ENCODE measurements at places on chromosomes 2 and 18.
A peak's percentile ranks its signal among the peaks of the same experiment; 100 is the strongest.

DNA sequence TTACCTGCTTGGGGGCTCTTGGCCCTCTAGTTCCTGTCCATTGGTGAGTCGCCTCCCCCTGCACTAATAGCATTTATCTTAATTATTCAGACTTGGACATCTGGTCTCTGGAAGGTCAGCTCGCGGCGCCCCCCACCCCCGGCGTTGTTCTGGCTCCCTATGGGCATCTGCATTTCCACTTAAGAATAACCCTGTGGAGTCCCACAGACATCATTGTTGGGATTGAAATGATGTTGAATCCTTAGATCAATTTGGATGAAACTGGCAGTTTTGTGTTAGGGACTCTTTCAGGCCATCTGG lies 313.8 kb upstream of the HS6ST1 start:
- no peak for DNase-seq

DNA sequence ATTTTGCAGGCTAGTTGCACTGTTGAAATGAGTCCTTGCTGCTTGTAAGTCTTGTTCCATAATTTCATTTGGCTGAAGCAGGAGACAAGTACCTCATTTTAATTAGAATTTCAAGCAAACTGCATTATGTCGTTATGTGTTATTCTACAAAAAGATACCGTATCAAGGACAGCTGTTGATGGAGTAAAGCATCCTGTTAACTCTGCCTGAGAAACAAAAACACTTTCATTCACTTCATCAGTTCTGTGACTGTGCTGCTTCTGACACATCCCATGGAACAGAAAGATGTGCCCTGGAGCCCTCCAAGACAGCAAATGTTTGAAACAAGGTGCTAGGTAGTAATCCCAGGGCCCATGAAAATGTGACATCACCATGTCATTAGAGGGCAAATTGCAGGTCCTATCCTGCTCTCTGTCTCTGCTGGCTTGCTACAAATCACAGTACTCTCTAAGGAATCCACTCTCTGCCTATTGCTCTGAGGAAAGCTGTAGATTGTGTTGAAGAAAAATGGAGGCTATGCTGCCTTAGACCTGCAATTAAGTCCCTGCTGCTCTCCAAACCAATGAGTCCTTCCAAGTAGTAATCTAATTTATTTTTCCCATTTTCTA lies 209.7 kb upstream of the PARD3B start:
- DNase-seq: no peak

- peak; percentile 48 for DNase-seq
These were observed 132.2 kb downstream of the DOCK10 start for GRCh38 chr2:224909885-224910573.

DNA sequence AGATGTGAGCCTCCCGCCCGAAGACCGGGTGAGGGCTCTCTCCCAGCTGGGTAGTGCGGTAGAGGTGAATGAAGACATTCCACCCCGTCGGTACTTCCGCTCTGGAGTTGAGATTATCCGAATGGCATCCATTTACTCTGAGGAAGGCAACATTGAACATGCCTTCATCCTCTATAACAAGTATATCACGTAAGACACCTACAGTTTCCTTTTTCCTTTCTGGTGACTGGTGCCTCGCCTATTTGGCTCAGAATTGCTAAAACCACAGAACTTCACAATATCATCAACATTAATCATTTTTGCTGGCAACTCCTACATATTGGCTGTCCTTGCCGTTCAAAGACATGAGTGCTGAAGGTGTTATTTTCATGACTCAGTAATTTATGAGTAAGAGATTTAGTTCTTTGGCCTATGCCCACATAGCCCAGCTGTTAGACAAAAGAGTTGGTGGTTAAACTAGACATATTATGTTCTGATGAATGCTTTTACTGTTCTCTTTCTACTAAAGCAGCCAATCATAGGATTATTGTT lies 2.2 kb downstream of the STAMBP start:
- peak; percentile 54 for DNase-seq

GRCh38 chr2:163253621-163254285 lies 415.2 kb upstream of the KCNH7 start:
- DNase-seq: no peak

DNA sequence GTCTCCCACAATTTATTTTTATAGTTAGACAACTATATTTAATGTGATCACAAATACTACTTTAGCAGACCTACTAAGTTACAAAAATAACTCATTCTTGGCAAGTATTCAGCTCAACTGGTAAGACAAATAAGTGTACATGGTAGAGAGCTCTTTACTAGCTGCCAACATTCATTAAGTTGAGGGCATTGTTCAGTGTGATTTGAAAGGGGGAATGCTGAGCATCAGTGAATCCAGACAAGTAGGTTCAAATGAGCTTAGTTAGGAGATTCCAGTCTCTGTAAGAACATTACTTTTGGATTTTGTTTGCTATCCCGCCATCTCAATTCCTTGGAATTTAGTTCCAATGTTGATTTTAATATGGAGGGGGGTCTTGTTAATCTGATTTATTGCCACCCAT lies 187.3 kb upstream of the LYPD1 start:
- no peak for DNase-seq

GRCh38 chr2:206275312-206276055 lies 1.0 kb downstream of the ZDBF2 start:
- DNase-seq: peak; percentile 30

- DNase-seq: no peak
These were observed 14.0 kb downstream of the KIF5C start for GRCh38 chr2:148888986-148889385.

DNA sequence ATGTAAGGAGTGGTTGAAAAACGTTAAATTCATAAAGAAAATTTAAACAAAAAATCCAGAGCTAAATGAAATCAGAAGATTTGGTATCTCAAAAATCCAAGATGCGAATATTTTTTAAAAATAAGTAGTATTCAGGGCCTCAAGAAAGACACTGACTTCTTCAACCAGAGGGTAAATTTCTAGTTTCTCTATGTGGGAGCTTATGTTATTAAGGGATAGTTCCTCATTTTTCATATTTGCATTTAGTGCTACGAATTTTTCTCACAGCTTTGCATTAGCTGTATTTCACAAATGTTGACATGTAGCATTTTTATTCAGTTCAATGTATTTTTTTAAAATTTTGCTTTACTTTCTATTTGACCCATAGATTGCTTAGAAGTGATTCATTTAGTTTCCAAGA lies 454.7 kb downstream of the CBLN2 start:
- DNase-seq: no peak

- no peak for DNase-seq
These were observed 249.2 kb downstream of the NBAS start for GRCh38 chr2:15311926-15312325.

DNA sequence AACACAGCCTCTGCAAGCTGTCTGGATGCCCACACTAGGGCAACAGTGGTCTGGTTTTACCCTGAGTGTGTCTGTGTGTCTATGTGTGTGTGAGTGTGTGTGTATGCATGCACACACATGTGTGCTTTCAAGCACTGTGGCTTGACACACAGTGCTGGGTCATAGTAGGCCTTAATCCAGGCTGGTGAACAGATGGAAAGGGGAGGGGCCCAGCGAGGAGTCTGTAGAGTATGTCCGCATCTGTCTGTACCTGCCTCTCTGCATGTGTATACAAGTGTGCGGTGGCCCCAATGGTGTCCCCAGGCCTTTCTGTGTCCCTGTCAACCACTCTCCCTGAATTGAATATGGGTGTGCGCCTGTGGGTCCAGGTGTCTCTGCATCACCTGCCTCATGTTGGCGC lies 9.3 kb upstream of the KCNIP3 start:
- DNase-seq: no peak

DNA sequence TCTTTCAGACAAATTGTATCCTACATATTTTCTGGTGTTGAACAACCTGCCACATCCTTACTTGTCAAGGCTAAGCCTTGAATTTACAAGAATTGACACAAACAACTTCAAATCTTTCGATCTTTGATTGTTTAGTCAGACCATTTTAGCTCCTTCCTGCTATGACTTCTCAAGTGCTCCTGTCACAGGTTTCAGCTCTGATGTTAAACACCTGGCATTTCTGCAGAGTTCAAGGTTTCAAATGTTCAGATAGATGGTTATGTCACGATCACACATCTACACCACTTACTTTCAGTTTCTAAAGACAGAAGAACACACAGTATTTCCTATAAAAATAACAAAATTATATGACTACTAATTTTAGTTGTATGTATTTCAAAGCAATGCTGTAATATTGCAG lies 84.0 kb downstream of the RND3 start:
- DNase-seq: no peak

- DNase-seq: no peak
These were observed 73.6 kb downstream of the DDX1 start for GRCh38 chr2:15665067-15665942.

GRCh38 chr2:202101026-202101579 lies 28.0 kb downstream of the KIAA2012 start:
- no peak for DNase-seq

- DNase-seq: no peak
These were observed 139.9 kb upstream of the CDH7 start for GRCh38 chr18:65610939-65611338.

GRCh38 chr18:49768051-49768391 lies 45.3 kb downstream of the ACAA2 start:
- no peak for DNase-seq

DNA sequence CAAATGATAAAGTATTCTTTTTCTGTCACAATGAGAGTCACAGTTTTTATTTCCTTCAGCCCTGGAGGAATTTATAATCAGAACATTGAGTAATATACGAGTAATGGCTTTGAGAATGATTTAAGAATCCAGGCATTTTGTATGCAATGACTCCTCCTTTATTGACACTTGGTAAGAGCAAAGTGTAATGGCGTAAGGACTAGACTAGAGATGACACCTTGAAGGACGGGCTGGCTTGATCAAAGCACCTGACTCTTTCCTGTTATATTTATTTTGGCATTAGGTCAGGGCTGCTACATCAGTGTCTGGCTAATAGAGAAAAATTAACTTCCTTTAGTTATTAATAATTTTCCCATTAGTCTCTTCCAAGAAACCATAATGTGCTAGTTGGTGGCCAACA lies 482.4 kb upstream of the GCFC2 start:
- DNase-seq: no peak

- no peak for DNase-seq
These were observed 195.6 kb downstream of the TGIF1 start for GRCh38 chr18:3645384-3646156.

DNA sequence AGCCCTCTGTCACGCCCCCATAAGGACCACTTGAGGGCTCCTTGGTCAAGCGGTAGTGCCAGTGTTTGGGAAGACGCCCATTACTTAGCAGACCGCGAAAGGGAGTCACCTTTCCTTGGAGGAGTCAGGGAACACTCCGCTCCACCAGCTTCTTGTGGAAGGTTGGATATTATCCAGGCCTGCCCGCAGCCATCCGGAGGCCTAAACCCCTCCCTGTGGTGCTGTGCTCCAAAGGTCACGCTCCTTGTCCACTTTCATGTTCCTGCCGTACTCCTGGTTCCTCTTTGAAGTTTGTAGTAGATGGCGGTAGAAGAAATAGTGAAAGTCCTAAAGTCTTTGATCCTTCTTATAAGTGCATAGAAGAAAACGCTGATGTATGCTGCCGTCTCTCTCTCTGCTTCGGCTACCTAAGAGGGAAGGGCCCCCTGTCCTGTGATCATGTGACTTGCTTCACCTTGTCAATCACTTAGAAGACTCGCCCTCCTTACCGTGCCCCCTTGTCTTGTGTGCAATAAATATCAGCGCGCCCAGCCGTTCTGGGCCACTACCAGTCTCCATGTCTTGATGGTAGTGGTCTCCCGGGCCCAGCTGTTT lies 1.7 kb upstream of the CATIP start:
- DNase-seq: no peak

- DNase-seq: peak; percentile 41
These were observed 24.1 kb downstream of the RBM43 start for GRCh38 chr2:151237422-151238025.

DNA sequence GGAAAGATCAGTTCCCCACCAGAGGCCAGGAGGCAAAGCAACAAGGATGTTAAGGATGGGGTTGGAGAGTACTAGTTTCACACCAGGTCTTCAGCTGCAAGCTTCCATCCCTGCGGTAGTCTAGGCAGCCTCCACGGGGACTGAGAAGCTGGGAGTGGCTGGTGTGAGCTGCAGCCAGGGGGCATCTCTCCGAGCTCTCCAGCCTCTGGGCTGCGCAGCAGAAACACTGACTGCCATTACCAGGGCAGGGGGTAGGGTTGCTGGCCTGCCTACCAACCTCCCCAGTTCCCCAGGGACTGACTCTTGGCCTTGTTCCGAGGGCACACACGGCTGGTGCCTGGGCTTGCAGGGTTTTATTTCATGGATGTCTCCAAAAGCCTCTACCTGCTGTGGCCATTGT lies 15.9 kb downstream of the GATA6 start:
- no peak for DNase-seq

DNA sequence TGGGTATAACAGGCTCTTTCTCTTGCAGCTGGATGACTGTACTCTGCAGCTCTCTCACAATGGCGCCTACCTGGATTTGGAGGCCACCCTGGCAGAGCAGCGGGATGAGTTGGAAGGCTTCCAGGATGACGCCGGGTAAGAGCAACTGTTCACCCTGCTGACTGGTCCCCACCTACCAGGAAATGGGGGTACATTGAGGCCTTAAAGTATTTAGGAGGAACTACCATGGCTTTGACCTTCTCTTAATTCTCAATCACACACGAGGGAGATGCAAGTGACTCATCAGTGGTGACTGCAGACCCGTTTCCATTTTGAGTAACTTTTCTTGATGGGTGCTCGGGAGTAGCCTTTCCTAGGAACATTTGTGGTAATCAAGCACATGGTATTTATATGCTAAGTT lies 58.0 kb downstream of the FHOD3 start:
- no peak for DNase-seq
